Activated CD4-positive, alpha-beta T cell treated with anti-CD3 and anti-CD28 coated beads, Interleukin-2, amount 50 U/mL, for 4 hours (primary cell): ENCODE measurements at places on chromosomes 6 and 20.

- no peak for DNase-seq
Measured at GRCh38 chr6:169225887-169226286, 27.8 kb downstream of the THBS2 start.

DNA sequence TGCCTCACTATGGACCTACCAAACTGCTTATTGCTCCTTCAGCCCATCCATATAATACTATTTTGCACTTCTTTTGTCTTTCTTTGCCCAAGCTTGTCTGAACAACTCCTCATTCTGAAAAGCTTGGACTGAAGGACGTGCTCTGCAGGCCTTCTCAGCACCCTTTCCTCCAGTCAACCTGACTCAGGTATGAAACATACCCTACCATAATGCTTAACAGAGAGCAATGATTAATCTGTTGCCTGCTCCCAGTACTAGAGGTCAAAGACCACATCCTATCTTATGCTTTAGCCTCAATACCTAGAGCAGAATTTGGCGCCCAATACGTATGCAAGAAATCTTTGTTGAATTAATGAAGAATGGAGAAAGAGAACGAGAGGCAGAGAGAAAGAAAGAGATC lies 55.2 kb downstream of the ATXN1 start:
- DNase-seq = no peak

- no peak for DNase-seq
Measured at GRCh38 chr6:143782481-143782880, 60.7 kb upstream of the LTV1 start.

DNA sequence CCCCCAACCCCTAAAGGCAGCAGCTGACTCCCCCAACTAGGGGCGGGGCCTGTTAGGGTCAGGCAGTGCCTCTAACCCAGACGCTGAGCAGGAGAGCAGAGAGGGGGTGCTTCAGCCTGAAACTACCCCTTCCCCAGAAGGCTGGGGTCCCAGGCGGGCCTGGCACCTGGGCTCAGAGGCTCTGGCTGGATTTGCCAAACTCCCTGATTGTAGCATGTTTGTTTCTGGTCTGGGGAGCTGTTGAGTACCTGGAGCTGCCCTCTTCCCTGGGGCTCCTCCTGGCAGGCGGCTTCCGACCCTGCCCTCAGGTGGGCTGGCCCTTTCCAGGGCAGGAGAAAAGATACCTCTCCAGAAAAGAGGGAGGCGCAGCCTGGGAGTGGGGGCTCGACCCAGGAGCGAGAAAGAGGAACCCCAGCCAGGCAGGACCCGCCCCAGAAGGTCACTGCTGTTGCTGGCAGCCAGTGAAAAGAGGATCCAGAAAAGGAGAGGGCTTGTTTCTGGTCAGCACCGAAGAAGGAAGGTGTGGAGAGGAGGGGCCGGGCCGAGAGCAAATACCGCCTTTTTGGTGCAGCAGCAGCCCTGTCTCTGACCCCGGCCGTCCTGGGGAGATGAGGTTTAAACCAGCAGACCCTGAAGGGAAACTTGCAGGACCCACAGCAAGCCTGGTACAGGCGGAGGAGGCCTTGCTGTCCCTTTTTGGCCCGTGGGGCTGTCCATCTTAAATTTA lies 810 bp upstream of the ABHD16B start:
- DNase-seq = no peak

- no peak for DNase-seq
Measured at GRCh38 chr6:169665289-169665688, 36.5 kb downstream of the WDR27 start.

- no peak for DNase-seq
Measured at GRCh38 chr6:35108309-35108885, 32.7 kb downstream of the TCP11 start.

DNA sequence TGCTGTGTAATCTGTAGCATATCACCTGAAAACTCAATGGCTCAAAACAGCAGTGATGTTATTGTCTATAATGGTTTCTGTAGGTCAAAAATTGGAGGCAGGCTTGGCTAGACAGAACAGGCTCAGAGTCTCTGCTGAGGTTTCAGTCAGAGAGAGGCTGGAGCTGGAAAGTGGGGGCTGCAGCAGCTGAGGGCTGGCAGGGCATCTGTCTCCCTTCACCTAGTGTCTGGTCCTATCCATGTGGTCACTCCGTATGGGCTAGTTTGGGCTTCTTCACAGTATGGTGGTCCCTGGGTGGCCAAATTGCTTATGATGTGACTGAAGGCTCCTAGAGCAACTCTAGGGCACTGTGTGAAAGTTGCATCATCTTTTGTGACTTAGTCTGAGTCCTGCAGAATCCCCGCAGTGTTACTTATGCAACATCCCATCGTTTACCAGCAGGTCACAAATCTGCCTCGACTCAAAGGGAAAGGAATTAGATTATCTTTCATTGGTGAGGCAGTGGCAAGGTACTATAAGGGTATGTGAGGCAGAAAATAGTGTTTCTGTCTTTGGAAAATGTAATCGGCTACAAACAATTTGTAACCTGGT lies 497.0 kb downstream of the EPHA7 start:
- no peak for DNase-seq

DNA sequence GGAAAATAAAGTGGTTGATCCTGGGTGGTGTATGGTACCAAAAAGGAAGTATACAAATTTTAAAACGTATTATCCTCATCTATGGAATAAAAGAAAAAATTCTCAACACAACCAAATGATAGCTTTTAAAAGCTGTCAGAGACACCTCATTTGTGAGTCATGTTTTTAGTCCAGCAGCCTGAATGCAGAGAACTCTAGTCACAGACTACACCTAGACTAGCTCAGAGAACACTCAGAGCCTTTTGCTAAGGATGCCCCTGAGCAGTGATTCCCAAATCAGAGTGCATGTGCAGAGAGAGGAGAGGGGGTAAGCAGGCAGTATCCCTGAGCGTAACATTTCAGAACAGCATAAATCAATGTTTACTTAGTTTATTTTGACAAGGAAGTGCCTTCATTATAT lies 809.3 kb downstream of the HACE1 start:
- no peak for DNase-seq

DNA sequence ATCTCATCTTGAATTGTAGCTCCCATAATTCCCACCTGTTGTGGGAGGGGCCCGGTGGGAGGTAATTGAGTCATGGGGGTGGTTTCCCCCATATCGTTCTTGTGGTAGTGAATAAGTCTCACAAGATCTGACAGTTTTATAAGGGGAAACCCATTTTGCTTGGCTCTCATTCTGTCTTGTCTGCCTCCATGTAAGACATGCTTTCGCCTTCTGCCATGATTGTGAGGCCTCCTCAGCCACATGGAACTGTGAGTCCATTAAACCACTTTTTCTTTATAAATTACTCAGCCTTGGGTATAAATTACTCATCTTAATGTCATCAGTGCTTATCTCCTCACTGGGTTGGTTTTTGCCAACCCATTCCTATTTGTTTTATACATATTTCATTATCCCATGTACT lies 142.0 kb upstream of the GMDS start:
- DNase-seq = no peak

DNA sequence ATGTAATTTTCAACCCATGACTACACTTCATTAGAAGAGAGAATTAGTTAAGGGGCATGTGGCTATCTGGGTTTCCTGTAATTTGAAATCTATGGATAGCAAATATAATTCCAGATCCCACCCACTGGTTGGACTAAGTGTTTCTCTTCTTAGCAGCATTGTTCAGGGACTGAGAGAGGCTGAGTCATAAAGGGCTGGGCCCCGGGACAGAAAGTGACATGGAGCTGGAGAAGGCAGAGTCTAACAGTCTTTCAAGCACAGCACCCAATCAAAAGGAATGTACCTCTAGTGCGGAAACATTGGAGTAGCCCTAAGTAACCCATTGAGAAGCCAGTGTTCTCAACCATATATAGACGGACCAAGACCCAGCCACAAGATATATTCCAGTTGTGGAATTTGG lies 363.9 kb downstream of the DHX35 start:
- no peak for DNase-seq

DNA sequence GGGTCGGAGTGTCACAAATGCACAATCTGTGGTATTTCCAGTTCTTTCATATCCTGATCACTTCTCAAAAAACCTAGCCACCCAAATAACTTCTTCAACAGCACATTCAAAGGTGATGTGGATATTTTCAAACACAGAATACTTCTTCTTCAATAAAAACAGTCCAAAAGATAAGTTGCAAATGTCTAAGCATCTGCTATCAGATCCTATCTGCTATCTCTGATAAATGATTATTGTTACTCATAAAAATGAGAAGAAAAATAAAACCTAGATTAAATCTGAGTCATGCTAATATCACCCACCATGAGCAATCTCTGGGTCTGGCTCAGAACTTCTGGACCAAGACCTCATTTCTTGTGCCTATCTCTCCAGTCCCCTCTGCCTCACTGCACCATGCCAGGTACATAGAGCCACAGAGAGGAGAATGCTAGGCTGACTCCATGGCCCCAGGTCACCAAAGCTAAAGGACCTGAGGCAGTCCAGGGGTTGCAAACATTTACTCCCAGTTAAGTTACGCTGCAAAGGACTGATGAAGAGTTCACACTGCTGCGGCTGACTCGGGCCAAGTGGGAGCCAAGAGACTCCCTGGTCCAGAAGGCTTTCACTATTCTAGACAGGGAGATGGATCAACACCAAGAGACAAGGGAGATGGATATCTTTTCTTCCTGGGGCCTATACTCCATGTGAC lies 101.4 kb downstream of the KIF13A start:
- DNase-seq = no peak

- no peak for DNase-seq
Measured at GRCh38 chr6:78580923-78581322, 286.4 kb upstream of the IRAK1BP1 start.

GRCh38 chr20:48952656-48953055 lies 31.1 kb downstream of the ARFGEF2 start:
- no peak for DNase-seq

GRCh38 chr20:53494753-53495152 lies 98.9 kb downstream of the ZNF217 start:
- DNase-seq = no peak

GRCh38 chr20:19232997-19233794 lies 20.8 kb downstream of the SLC24A3 start:
- no peak for DNase-seq

DNA sequence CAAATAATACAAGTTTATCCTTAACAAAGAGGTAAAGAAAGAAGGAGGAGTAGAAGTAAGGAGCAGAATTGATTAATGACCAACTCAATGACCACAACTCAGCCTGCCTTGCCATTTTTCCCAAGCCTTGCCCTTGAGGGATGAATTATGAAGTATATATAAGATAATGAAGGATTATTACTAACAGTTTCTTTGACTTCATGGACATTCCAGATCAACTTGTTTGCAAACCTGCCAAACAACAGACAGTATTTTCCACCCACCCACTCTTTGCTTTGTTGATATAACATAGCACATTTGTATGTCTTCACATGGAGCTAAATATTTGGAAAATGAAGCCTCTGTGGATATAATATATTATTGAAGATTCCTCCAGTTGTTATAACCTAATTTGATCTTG lies 9.9 kb upstream of the C6orf141 start:
- no peak for DNase-seq

GRCh38 chr6:41939848-41940758 lies 1.5 kb downstream of the CCND3 start:
- no peak for DNase-seq

DNA sequence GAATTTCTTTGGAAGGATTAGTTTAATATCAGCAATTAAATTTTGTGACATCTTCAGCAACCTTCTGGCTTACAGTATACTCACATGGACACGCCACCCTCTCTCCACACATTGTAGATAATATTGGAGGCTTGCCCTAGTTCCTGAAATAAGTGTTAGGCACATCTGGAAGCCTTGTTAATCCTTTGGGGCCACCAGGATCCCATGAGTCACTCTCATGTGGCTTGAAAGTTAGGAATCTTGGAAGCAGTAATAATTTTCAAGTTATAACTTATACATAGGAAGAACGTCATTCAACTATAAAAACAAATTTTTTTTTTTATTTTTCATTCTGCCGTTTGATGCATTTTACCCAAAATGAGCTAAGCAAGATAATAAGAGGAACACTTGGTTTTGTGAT lies 20.5 kb downstream of the LAMA4 start:
- DNase-seq = no peak

- no peak for DNase-seq
Measured at GRCh38 chr6:143842461-143842901, 657 bp upstream of the LTV1 start.

DNA sequence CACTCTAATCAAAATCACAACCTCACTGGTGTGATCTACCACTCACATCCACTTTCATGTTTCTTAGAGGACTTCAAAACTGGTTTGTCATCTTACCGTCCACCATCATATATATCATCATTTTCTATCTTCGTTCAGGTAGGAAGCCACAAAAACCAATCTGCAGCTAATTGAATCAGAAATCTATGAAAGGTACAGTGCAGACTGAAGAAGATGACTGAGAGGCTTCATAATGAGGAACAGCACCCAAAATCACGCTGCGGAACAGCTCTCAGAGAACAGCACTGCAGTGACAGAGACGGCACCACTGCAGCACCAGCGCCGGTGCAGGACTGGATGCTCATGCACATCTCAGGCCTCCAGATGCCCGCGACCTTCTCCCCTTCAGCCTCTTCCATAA lies 13.0 kb downstream of the GMDS start:
- no peak for DNase-seq

DNA sequence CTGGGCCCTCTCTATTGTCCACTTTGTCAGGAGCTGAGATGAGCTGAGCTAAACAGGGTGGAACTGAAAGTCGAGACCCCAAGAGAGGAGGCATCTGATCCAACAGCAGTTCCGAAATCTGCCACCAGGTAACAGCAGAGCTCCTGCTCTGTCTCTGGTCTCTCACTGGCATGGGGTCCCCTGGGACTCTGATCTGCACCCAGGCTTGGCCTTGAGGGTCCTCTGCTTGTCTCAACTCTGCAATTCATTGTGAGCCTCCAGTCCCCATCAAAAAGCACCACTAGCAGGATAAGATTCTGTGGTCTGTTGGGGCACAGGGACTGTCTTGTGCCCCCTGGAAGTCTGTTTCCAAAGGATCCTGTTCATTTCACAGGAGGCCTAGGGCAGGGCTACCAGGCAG lies 62.5 kb upstream of the TOP1 start:
- DNase-seq = no peak

GRCh38 chr6:68756454-68757375 lies 121.6 kb downstream of the ADGRB3 start:
- DNase-seq = no peak

DNA sequence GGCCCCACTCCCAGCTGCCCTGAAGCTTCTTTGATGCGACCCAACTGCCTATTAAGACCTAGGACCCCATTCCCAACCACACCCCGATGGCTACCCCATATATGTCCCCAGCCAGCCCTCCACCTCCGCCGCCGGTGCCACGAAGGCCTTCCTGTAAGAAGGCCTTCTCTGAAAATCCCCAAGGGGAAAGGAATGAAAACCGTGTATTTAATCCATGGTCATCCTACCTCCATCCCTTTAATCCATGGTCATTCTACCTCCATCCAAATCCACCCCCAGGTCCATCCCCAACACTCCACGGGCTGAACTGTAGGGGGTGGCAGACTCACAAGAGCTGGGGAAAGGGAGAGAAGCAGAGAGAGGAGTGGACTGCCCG lies 545 bp upstream of the VSX1 start:
- no peak for DNase-seq
